ENCODE measurements at places on chromosomes 2 and 18.

- DNase-seq: no peak
Observed at GRCh38 chr18:14944838-14945237, 196.9 kb downstream of the ANKRD30B start.

- no peak for DNase-seq
Observed at GRCh38 chr2:136306836-136307235, 188.9 kb upstream of the CXCR4 start.

DNA sequence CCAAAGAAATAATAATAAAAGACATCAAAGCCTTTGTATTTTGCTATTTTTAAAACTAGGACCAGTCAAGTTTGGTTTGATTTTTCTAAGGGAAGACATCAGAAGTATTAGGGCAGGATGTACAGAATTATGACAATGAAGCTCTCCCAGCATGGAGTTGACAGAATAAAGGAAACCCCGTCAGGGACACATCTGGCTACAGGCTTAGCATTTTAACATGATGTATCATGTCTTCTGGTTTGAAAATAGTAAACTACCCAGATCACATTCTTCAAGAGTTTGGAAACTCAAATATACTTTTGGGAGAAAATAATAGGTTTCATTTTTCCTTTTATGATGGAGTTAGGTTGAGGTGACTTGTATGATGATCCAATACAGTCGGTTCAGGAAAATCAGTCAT is 552.0 kb upstream of the CDH2 start:
- DNase-seq: no peak

DNA sequence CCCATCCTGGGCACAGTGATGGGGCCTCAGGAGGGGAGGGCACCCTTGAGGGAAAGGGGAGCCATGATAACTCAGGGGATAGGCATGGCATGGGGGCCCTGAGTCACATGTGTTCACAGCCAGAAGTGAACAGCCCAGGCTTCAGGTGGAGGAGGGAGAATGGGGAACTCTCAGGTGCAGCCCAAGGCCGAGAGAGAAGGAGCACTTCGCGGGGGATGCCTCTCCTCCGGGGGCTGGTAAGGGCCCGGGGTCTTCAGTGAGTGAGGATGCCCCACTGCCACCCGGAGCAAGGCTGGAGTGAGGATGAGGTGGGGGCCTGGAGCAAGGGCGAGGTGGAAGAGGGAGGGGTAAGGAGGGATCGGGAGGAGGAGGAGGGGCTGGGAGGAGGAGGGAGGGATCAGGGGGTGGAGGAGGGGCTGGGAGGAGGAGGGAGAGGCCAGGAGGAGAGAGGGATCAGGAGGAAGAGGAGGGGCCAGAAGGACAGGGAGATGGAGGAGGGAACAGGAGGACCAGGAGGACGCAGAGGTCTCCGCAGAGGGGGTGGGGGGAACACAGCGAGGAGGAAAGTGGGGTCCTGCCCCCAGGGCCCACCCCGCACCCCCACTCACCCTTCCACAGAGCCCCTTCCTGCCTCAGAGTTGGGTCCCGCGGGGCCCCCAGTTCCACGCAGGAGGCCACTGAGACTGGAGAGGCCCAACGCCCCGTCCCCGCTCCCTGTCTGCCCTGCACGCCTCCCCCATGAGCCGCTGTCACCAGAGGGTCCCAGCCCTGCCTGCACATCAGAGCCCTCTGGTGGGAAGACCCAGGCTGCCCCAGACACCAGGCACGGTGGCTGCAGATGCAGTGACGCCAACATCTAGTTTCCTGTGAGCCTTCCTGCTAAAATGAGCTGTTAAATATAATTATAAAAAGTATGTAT is 42.8 kb downstream of the RAMP1 start:
- no peak for DNase-seq

DNA sequence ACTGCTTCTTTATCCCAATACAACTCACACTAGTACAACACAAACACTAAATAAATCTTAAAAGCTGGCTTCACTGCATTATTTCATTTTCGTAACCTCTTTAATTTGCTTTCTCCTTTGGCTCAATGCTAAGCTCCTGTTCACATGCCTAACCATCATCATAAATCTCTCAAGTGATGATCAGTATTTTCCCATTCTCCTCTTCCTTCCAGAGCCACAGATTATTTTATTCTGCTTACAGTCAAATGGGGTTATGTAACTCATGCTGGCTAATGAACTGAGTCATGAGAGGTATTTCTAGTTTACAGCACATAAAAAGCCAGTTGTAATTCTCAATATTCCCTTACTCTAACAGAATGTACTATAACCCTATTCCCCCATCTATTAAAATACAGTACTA is 350.4 kb upstream of the ZC3H15 start:
- DNase-seq: no peak

- DNase-seq: no peak
Observed at GRCh38 chr18:48910972-48911545, 39.7 kb downstream of the SMAD7 start.

- DNase-seq: no peak
Observed at GRCh38 chr18:50468807-50469206, 91.1 kb upstream of the MAPK4 start.

DNA sequence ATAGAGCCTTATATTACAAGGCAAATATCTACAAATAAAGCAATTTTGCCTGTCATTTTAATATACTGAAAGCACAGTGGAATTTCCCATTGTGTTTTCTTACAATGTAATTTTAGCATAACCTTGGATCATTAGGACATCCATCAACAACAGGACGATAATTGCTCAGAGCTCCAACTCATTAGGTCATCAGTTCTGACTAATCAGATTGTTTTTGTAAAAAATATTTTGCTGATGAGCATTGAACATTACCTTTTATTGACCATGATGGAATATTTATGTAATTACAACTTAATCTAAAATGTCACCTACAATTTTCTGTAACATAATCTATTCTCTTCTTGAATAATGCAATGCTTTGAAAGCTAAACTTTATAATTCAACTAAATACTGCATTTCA is 215.3 kb upstream of the DSEL start:
- no peak for DNase-seq

GRCh38 chr18:27017901-27018500 is 152.5 kb upstream of the AQP4 start:
- no peak for DNase-seq

DNA sequence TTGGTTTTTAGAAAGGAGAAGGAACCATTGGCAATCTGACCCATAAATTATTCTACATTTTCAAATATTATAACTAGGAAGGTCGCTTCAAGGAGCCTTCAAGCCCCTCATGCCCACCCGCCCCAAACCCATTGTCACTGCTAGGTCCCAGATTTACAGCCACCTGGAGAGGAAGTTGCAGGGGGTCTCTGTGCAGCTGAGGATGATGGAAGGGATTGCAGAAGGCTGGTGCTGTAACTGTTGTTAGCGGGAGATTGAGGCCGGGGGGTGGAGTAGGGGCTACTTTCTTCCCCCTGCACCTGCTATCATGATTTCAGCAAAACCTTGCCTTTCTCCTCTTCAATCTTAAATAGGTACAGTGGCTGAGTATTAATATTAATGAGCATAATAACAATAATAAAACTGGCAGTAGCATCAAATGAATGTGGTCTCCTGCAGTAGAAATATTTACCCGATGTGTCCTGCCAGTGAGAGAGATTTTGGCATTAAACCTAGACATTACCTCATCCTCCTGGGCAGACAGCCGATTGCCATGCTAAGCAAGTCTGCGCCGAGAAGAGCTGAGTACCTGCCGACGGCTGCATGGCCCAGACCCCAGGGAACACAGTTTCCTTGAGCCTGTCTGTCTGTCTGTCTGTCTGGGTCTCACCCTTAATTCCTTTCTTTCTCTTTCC is 225.4 kb downstream of the FAM210A start:
- peak; percentile 38 for DNase-seq

DNA sequence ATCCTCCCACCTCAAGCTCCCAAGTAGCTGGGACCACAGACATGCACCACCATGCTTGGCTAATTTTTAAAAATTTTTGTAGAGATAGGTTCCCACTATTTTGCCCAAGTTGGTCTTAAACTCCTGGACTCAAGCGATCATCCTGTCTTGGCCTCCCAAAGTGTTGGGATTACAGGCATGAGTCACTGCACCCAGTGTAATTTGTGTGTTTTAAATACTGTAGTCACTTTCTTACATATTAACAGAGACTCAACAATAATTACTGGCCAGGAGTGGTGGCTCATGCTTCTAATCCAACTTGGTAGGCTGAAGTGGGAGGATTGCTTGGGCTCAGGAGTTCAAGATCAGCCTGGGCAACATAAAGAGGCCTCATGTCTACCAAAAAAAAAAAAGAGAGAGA is 293.0 kb downstream of the RDH14 start:
- no peak for DNase-seq

GRCh38 chr2:239726091-239726591 is 299.0 kb downstream of the NDUFA10 start:
- DNase-seq: no peak

- DNase-seq: no peak
Observed at GRCh38 chr2:85795331-85796045, 41.7 kb downstream of the ATOH8 start.

GRCh38 chr18:64116571-64117175 is 32.2 kb downstream of the LINC00305 start:
- DNase-seq: no peak

DNA sequence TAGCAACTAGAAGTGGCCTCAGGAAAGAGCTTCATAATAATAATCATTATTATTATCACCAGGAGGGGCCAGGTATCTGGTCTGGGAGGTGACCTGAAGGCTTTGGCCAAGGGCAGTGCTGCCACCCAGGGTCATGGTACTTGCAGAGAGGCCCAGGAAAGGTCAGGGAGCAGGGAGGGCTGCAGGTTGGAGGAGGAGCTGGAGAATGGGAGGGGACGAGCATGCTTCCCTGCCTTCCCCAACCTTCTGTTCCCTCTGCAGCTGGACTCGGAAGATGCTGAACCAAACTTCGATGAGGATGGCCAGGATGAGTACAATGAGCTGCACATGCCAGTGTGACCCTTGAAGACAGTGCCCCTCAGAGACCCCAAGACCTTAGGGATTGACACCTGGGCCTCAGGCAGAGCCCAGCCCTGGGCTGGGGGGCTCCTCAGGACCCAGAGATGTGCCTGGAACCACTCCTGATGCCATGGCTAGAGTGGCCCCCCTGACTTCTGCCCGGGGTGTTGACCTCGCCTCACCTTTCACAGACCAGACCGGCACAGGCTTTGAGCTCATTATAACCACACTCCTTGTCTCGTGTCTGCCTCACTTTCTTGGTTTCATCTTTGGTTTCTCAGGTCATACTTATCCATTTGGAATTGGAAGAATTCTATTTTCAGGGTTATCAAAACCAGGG is 14.1 kb downstream of the SLC4A3 start:
- DNase-seq: no peak

GRCh38 chr2:47429795-47430194 is 26.8 kb downstream of the MSH2 start:
- DNase-seq: no peak

- DNase-seq: no peak
Observed at GRCh38 chr2:153872311-153873051, 759 bp downstream of the GALNT13 start.

DNA sequence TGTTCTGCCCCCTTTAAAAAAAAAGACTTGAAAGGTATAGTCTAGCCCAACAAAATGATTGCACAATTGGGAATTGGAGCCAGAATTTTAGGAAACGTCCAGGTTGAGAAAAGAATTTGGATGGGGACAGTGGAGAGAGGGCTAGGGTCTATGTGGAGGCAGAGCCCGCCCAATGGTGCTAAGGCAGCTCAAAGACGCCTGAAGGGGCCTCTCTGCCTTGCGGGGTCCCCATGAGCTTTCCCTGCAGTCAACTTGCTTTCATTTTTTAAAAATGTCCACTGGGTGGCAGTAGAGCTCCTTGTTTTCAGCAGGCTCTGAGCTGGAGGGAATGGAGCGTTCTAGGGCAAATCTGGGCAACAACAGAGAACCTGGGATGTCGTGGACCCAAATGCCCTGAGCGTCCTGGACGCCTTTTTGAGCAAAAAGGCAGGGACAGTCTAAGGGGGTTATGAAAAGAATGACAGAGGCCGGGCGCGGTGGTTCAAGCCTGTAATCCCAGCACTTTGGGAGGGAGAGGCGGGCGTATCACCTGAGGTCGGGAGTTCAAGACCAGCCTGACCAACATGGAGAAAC is 40.2 kb upstream of the ITM2C start:
- peak; percentile 79 for DNase-seq

DNA sequence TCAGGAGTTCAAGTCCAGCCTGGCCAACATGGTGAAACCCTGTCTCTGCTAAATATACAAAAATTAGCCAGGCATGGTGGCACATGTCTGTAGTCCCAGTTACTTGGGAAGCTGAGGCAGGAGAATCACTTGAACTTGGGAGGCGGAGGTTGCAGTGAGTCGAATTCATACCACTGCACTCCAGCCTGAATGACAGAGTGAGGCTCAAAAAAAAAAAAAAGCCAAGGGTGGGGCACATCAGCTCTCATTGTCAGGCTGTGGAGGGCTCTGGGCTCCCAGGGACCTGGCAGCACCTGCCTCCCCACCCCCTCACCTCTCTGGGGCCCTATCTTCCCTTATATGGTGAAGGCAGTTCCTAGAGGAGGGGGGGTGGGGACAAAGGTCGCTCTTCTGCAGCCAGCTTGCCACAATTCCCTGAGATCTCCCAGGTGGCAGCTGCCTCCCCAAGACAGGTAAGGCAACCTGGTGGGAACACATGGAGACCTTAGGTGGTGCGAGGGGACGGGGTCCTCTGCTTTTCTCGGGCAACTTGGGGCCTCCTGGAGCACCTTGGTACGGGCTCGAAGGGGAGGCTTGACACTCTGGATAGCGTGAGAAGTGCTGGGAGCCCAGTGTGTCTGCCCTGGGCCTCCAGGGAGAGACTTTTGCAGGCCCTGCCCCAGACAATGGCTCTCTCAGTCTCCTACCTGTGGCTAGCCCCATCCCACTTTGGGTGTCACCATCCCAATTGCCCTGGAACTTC is at the start of gene VIL1:
VIL1 (plus strand) TSS at position 407 of the 742 bp plus-strand sequence. CDS start 4,656 bp downstream, outside the sequence.
- DNase-seq: peak; percentile 78

- DNase-seq: no peak
Observed at GRCh38 chr2:77796397-77796796, 274.2 kb upstream of the LRRTM4 start.

- DNase-seq: no peak
Observed at GRCh38 chr18:3246635-3247239, 864 bp upstream of the MYL12A start.

DNA sequence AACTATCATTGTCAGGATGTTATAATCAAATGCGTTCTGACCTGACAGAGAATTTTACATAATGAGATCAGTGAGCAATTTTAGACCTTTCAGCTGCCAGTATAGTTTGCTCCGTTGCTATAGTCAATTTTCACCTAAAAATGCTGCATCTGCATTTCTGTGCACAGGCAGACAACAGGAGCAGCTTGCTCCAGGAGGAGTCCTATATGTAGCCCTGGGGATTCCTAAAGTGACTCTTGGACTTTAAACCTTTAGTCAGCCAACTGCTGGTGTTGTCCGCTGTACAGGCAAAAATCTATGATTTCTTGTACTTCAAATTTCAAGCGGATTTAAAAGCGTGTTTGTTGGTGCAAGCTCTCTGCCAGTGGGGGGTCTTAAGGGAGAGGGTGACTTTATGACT is 25.7 kb downstream of the SLC16A14 start:
- no peak for DNase-seq

Data from NCI-H1436 (cell line).